ENCODE measurements at places on chromosomes 3 and 15. TPM values are rescaled to one million over a fixed set of nuclear protein-coding genes. Genes with fewer than 3 reads are reported as not detected.
A peak's percentile ranks its signal among the peaks of the same experiment; 100 is the strongest.

- H3K4me3 ChIP-seq, result no peak overlapping the region
- DNase-seq, result no peak
- H3K27me3 ChIP-seq, result no peaks in the 10 kb centered on the region
- H3K36me3 ChIP-seq, result no peaks in the 10 kb centered on the region
These were observed 17.7 kb downstream of the FEM1B start for GRCh38 chr15:68295014-68295805.

DNA sequence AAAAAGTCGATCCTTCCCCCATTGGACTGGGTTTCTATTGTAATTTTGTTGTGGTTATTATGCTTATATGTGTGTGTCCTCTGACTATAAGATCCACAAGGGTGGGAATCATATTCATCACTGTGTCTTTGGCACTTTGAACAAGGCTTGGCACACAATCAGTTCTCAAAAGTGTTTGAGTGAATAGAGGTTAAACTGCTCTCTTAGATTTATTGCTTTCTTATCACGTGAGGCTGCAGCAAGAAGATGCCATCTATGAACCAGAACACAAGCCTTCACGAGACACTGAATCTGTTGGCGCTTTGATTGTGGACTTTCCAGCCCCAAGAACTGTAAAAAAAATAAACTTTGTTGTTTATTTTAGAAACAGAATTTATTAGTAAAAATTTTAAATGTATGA is 295.0 kb upstream of the MDFIC2 start:
- no peak overlapping the region for H3K27ac ChIP-seq
- no peaks in the 10 kb centered on the region for H3K27me3 ChIP-seq
- no peak overlapping the region for H3K4me3 ChIP-seq
- no peak for DNase-seq
- H3K36me3 ChIP-seq, result no peaks in the 10 kb centered on the region

DNA sequence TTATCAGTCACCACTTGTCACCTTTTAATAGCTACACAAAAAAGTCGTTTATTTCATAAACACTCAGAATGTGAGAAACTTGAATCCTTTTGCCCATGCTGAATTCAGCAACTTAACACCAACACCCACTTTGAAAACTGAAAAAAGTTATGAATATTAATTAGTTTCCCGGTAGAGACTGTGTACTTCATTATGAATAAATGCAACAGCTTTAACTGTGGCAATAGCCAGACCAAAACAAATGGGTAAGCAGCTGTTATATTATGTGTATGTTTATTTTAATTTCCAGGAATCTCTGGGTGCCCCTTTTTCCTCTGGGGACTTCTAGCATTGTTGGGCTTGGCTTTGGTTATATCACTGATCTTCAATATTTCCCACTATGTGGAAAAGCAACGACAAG is 7.8 kb downstream of the TRAT1 start:
- no peaks in the 10 kb centered on the region for H3K4me1 ChIP-seq
- no peaks in the 10 kb centered on the region for H3K27me3 ChIP-seq
- no peaks in the 10 kb centered on the region for H3K36me3 ChIP-seq
- H3K4me3 ChIP-seq, result no peak overlapping the region

- DNase-seq, result peak; percentile 62
- H3K4me1 ChIP-seq, result peaks cover 36% of the 10 kb centered on the region
- H3K27ac ChIP-seq, result peak overlapping the region; percentile 96
These were observed 631 bp downstream of the NKTR start for GRCh38 chr3:42600958-42601675.

DNA sequence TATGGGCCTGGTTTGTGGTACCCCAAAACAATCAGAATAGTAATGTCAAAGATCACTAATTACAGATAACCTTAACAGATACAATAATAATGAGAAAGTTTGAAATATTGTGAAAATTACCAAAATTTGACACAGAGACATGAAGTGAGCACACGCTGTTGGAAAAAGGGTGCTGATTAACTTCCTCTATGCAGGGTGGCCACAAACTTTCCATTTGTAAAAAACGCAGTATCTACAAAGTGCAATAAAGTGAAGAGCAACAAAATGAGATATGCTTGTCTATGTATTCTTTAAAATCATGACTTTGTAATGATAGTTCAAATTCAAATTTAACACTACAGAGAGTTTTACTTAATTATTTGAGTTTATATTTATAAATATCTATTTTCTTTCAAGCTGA is 7.6 kb upstream of the TIGIT start:
- no peaks in the 10 kb centered on the region for H3K27me3 ChIP-seq
- H3K36me3 ChIP-seq, result no peaks in the 10 kb centered on the region
- no peak overlapping the region for H3K4me3 ChIP-seq
- no peak for DNase-seq
- H3K4me1 ChIP-seq, result no peaks in the 10 kb centered on the region

- no peak for DNase-seq
- no peak overlapping the region for H3K4me3 ChIP-seq
- no peaks in the 10 kb centered on the region for H3K4me1 ChIP-seq
- no peaks in the 10 kb centered on the region for H3K36me3 ChIP-seq
- H3K27me3 ChIP-seq, result no peaks in the 10 kb centered on the region
These were observed 161.6 kb downstream of the MYRIP start for GRCh38 chr3:39970982-39971381.

DNA sequence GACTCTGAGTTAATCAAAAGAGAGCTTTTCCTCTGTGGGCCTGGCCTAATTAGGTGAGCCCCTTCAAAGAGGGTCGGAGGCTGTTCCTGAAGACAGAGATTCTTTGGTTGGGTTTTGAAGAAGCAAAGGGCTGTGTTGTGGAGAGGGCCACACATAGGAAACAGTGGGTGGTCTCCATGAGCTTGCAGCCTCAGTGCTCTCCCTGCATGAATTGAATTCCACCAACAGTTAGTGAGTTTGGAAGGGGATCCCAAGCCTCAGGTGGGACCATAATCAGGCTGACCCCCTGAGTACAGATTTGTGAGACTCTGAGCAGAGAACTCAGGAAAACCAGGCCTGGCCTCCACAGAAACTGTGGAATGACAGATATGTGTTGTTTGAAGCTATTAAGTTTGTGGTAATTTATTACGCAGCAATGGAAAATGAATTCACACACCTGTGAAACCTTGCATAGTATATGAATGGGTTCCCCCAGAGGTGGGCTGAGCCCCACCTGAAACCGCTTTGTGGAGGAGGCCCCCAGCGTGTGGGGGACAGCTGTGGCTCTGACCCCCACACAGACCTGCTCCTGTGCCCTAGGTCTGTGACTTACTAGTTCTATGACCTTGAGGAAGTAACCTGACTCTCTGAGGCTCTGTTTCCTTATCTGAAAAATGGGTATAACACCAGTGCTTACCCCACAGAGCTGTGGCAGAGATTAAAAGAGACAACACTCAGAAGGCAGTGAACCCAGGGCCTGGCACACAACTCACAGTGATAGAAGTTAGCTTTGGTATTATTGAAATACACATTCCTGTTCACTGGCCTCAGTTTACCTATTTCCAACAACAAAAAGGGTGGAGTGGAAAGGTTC is 431.3 kb downstream of the FOXP1 start:
- H3K27me3 ChIP-seq, result no peaks in the 10 kb centered on the region
- no peak for DNase-seq
- H3K4me1 ChIP-seq, result no peaks in the 10 kb centered on the region
- no peaks in the 10 kb centered on the region for H3K36me3 ChIP-seq
- no peak overlapping the region for H3K27ac ChIP-seq

DNA sequence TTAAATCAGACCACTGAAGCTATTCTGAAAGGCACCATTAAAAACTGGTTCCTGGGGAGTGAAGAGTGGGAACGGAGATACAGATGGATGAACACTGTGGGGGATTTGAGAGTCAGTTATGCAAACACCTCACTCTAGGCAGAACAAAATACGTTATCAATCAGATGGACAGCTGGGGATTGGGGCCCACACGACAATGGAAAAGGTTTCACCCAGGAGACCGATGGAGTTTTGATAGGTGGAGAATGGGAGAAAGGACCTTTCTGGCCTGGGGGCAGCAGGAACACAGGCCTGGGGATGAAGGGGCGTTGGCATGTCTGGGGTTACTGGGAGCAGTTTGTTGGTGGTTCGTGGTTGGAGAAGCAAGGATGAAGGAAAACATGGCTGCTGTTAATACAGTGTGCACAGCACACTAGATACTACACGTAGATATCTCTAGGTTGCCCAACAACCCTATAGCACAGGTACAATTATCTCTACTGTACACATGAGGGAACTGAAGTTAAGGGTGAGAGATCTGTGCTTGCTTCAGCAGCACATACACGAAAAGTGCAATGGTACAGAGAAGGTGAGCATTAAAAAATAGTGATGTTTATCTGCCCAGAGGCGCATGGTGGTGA is 16.5 kb downstream of the ST6GAL1 start:
- H3K4me3 ChIP-seq, result no peak overlapping the region
- no peaks in the 10 kb centered on the region for H3K27me3 ChIP-seq
- H3K36me3 ChIP-seq, result no peaks in the 10 kb centered on the region

DNA sequence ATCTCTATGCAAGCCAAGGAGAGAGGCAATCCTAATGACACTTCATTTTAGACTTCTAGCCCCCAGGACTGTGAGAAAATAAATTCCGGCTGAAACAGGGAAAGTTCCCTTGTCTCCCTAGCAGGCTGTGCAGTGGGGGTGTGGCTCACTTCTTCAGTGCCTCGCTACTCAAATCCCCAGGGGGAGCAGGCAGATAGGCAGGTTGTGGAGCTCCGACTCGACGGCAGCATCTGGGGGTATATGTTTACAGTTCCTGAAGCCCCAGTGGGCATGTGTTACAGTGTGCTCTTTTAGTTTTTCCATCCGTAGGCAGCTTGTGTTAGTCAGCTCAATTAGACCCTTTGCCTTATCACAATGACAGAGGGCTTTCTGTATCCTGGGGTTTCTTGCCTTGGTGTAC is 836.5 kb downstream of the PDCD6IP start:
- H3K4me3 ChIP-seq, result no peak overlapping the region
- H3K27ac ChIP-seq, result no peak overlapping the region
- H3K27me3 ChIP-seq, result no peaks in the 10 kb centered on the region
- no peaks in the 10 kb centered on the region for H3K4me1 ChIP-seq
- H3K36me3 ChIP-seq, result no peaks in the 10 kb centered on the region

DNA sequence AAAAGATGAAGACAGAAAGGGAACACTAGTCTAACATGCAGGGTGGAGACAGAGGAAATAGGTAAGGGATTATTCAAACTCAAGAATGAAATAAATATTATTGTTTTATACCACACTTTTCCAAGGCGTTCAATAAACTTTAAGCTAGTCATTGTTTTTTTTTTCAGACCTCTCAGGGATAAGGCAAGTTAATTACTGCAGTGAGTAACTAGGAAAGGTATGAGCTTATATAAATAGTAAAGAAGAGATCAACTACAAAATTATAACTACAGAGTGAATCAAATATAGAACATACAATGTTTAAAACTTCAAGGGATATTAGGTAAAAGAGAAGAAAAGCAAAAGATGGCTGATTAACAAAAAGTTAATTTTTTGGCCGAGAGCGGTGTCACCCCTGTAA is 31.5 kb upstream of the XXYLT1 start:
- H3K4me1 ChIP-seq, result no peaks in the 10 kb centered on the region
- H3K27me3 ChIP-seq, result no peaks in the 10 kb centered on the region
- DNase-seq, result no peak

The ITIH1 gene
- total RNA-seq, result not detected

The ADIPOQ gene
- total RNA-seq, result 2.7 TPM

The NR2F2 gene
- 4.3 TPM for total RNA-seq

Data from gastrocnemius medialis (tissue), 4 donors.